Daoy (cell line): ENCODE measurements at places on chromosomes 11 and 22.

GRCh38 chr22:41052661-41053490 lies 39.5 kb upstream of the EP300 start:
- peak; percentile 72 for DNase-seq

DNA sequence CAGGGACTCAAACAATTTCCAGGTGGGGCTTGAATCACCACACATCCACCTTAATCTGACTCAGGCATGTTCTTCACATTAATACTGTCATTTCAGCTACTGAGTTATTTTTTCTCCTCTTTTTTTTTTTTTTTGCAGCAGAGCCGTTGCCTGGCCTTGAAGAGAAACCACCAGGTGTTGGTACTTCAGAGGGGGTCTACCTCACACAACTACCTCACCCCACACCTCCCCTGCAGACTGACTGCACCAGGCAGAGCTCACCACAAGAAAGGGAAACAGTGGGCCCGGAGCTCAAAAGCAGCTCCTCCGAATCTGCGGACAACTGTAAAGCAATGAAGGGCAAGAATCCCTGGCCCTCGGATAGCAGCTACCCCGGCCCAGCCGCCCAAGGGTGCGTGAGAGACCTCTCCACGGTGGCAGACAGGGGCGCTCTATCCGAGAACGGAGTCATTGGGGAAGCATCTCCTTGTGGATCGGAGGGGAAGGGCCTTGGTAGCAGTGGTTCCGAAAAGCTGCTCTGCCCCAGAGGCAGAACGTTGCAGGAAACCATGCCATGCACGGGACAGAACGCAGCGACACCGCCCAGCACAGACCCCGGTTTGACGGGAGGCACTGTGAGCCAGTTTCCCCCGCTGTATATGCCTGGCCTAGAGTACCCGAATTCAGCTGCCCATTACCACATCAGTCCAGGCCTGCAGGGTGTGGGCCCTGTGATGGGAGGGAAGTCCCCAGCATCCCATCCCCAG lies 15.1 kb upstream of the SLC25A18 start:
- no peak for DNase-seq

DNA sequence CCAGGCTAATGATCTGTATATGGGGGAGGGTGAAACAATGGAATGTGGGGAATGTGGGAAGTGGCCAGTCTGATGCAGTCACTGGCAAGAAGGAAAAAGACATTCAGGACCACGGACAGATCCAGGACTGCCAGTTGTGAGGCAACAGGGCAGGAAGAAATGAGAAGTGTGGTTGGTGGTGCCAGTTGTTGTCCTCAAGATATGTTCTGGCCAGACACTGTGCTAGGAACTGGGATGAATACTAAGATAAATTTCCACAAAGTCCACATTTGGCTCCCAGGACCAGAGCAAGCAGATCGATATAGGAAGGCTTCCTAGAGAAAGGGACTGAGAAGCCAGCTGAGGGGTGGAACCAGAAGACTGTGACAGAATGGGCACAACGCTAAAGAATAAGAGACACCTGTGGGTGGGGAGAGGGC lies 6.8 kb upstream of the TPBGL start:
- peak; percentile 54 for DNase-seq

DNA sequence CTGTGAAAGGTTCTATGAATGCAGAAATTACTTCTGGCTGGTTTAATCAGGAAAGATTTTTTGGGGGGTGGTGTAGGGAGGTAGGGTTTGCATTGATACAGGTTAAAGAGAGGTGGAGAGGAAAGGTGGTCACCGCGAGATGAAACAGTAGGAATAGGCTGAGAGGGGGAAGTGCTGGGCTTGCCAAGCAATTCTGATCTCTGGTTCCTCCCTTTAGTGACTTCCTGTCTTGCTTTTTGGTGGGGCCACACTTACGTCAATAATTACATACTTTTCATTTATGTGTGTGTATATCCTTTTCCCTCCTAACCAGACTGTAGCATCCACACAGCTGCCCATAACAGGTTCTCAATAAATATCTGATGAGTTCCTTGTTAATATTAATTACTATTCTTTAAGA lies 120.0 kb downstream of the CTNND1 start:
- no peak for DNase-seq

GRCh38 chr22:20654343-20655208 lies 119.3 kb upstream of the SERPIND1 start:
- DNase-seq: no peak

- no peak for DNase-seq
Measured at GRCh38 chr11:67116758-67117105, 2.3 kb upstream of the KDM2A start.

- no peak for DNase-seq
Measured at GRCh38 chr11:19881177-19881576, 168.5 kb downstream of the NAV2 start.

DNA sequence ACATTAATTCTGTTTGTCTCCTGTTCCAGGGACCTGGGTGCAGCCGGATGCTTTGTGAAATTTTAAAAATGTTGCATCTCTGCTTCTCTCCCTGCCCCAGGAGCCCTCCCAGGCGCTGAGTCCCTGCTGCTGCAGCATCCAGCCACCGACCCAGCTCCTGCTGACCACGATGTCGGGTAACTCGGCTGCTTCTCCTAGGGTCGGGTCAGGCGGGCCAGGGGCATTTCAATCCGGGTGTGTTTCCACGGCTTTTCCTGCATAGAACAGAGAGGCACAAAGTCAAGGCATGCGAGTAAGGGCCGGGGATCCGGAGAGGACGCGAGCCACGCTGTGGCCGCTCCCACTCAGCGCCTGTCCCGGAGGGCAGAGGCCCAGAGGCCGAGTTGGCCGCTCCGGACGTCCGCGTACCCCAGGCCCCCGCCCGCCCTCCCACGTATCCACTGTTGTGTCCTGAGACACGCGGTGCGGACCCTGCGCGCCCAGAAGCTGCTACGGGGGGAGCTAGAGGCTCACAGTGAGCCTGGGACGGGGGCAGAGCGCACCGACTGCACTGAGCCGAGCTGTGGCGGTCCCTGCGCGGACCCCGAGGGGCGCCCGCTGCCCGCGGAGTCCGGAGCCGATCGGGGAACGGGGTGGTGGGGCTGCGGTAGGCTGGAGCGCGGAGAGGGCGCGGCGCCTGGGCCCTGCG lies at the start of gene POU2AF3:
Gene POU2AF3, plus strand, starts transcription at position 134 of the 688 bp plus-strand sequence. Its CDS starts 36 bp downstream, at position 170.
- DNase-seq: no peak

DNA sequence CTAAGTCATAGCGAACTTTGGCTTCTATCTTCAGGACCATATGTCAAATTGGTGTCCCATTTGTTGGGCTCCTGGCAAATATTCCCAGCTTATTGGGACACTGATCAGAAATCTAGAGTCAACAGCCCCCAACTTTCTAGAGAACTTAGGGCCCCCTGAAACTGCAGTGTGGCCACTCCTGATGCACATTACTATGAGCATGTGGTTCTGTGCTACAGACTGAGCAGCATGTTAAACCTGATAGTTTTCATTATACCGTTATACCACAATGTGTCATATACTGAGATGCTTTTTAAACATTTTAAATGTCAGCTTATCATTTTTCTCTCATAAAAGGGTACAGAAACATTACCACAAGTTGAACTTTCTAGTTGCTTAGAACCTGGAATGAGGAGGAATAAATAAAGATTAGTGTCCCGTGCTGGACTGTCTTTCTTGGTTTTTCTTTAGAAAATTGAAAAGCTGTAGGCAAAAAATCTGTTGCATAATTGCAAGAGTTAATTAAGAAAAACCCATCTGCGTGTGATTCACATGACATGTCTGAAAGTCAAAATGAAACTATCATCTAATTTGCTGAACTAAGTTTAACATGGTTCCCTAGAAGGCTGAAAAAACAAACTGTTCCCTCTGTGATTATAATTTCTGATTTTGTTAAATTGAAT lies 16.4 kb upstream of the CTSC start:
- DNase-seq: no peak

GRCh38 chr11:77101043-77101537 lies 1.6 kb upstream of the OMP start:
- DNase-seq: peak; percentile 26

DNA sequence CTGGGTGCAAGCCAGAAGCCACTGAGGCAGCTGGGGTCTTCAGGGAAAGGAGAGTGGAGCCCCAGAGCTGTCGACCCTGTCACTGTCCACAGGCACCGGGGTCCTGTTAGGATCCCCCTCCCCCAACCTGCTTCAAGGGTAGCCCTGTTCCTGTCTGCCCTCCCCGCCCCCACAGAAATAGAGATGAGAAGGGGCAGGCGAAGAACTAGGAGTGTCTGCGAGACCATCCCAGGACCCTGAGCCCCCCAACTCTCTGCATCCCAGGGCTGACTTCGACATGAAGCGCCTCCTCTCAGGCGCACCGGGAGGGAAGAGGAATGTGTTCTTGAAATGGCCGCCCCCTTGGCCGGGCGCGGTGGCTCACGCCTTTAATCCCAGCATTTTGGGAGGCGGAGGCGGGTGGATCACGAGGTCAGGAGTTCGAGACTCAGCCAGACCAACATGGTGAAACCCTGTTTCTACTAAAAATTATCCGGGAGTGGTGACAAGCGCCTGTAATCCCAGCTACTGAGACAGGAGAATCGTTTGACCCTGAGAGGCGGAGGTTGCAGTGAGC lies 607 bp upstream of the ZNF70 start:
- DNase-seq: no peak

- peak; percentile 10 for DNase-seq
Measured at GRCh38 chr11:129785383-129786111, 30.1 kb upstream of the TMEM45B start.

DNA sequence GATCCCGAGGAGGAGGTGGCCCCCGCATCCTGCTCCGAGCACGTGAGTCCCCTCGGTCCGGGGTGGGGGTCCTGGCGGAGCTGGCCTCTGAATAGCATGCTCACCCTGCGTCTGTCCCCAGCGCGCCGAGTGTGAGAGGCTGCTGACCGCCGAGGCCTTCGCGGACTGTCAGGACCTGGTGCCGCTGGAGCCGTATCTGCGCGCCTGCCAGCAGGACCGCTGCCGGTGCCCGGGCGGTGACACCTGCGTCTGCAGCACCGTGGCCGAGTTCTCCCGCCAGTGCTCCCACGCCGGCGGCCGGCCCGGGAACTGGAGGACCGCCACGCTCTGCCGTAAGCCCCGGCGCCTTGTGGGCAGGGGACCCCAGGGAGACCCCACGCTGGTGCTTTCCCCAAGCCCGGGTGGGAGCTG lies 3.5 kb downstream of the MUC2 start:
- no peak for DNase-seq

DNA sequence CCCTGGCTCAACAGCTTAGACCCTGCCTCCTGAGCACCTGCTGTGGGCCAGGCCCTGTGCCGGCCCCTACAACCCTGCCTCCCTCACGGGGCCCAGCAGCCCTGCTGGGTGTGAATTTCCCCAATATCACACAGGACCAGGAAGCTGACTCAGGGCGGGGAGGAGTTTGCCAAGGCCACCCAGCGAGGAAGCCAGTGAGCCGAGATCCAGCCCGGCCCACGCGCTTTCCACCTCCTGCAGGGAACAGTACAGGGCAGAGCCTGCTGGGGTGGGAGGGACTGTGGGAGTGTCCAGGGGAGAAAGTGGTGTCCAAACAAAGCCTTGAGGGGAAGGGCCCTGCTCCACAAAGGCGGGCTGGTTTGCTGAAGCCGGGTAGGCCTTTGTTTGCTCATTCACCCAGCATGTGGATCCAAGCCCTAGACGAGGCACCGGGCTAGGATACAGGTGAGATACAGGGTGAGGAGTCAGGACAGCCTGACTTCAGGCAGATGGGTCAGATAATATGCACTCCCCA lies 26.8 kb downstream of the RPL3 start:
- DNase-seq: peak; percentile 98

GRCh38 chr11:114036147-114036811 lies 23.2 kb upstream of the ZBTB16 start:
- peak; percentile 76 for DNase-seq

GRCh38 chr11:440065-441042 lies 1.5 kb downstream of the ANO9 start:
- peak; percentile 29 for DNase-seq

DNA sequence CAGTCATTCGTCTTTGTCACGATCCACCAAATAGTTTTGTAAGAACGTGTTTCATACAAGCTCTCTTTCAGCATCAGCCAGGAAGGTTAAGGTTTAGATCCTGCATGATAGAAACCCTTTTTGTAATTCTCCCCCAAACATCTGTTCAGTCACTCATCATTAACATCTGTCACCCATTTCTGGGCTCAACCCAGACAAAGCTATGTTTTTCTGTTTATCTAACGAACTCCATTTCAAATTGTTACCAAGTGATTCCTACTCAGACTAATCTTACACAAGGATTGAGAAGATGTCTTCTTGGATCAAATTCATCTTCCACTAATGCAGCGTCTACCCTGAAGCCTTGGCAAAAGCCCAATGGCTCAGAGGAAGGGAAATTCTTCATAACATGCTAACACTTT lies 58.8 kb downstream of the FZD4 start:
- DNase-seq: no peak

GRCh38 chr11:125262830-125263218 lies 98.3 kb downstream of the PKNOX2 start:
- peak; percentile 27 for DNase-seq

GRCh38 chr11:84829162-84829561 lies 798.0 kb downstream of the DLG2 start:
- no peak for DNase-seq
